SHP77 (cell line): ENCODE measurements at places on chromosomes 7 and 10.

GRCh38 chr10:114925587-114926586 lies 12.1 kb upstream of the TRUB1 start:
- no peak for DNase-seq

DNA sequence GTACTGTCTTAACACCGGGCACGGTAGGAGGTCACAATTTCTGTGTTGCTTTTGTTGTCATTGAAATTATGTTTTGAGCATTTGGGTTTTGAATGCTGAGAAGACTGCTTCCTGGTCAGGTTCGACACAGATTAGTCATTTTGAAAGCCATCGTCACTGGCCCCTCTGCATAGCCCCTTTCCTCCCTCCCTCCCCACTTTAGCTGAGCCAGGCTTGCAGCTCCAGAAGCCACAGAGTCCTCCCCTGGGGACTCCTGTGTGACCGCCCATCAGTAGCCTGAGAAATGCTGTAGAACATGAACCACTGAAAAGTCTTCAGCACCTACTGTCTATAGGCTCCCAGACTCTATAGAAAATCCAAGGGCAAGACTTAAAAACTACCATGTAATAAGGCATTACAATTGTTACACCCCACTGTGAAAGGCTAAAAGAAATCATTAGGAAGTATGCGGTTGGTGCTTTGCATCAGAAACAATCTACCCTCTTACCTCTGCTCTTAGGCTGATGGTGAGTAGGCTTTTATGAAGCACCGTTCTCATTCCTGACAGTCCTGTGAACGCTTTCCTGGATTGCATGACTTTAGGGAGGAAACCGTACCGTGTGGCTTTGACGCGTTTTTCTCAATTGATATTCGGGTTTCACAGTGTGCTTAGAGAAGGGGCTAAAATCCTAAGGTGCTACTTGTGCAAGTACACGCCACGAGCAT lies 24.8 kb downstream of the JCAD start:
- DNase-seq = no peak

GRCh38 chr7:155759740-155760430 lies 52.4 kb downstream of the SHH start:
- no peak for DNase-seq

GRCh38 chr7:98978672-98979071 lies 100.3 kb downstream of the TRRAP start:
- DNase-seq = no peak

DNA sequence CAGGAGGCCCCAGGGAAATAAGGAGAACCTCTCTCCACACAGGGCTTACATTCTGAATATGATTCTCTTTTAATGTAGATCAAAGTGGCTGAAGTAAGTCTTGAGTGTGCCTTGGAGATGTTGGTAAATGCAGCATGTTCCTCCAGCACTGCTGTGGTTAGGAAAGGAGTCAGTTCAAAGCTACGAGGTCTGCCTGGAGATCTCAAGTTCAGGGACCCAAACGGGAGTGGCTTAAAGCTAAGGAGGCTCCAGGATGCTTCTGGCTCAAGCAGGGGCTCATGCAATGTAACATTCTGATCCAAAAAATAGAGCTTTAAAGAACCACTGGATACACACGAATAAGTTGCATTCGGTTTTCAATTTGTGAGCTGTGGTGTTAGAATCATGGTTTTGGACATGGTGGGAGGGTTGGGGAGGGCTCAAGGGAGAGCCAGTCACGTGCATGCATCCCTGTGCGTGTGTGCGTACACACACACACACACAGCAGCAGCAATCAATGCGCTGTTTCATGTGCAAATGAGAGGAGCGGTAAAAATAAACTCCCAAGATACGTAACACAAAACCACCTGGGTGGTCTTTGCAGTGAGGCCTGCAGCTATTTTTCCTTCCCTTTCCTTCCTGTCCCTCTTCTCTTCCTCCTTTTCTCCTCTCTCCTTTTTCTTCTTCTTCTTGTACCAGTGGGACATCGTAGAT lies 70.5 kb downstream of the AOAH start:
- DNase-seq = no peak

GRCh38 chr10:6996431-6996830 lies 414.4 kb downstream of the SFMBT2 start:
- no peak for DNase-seq

DNA sequence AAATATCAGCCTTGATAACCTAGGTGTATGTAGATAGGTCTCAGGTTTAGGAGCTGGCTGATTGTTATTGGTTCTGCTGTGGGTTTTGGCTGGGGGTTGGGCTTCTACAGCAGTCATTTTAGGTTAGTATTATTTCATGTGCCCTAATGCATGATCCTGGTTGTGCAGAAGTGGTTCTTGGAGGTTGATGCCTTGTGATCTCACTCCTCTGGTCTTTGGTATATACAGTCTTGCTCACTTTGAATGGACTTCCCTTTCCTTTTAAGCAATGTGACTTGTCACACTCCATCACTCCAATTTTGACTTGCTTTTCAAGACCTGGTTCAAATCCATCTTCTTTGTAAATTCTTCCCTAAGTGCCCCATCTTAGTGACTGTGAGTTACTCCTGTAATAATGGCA lies 188.9 kb downstream of the LRMDA start:
- DNase-seq = no peak

GRCh38 chr7:19665399-19666008 lies 43.3 kb downstream of the POLR1F start:
- DNase-seq = peak; percentile 33

GRCh38 chr10:132876993-132877431 lies 65.4 kb downstream of the CFAP46 start:
- no peak for DNase-seq

GRCh38 chr10:51422311-51423120 lies 276.9 kb downstream of the CSTF2T start:
- DNase-seq = no peak

- no peak for DNase-seq
Observed at GRCh38 chr7:107387573-107388219, 82.2 kb upstream of the GPR22 start.

DNA sequence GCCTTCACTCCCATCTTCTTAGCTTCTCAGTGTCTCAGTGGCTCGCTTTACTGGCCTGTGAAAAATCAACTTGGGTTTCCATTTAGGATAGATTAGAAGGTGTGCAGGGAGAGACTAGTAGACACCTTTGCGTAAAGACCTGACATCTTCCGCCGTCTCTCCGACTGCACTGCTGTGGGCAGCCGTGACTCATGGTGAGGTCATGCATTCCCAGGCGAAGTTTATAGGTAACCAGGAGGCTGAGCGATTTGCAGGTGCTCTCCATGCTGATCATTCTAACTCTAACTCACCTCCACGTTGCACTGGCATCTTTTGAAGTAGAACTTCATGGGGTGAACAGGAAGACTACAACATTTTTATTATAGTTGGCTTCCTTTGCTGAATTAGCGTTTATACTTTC lies 68.0 kb upstream of the ZNF438 start:
- DNase-seq = no peak

DNA sequence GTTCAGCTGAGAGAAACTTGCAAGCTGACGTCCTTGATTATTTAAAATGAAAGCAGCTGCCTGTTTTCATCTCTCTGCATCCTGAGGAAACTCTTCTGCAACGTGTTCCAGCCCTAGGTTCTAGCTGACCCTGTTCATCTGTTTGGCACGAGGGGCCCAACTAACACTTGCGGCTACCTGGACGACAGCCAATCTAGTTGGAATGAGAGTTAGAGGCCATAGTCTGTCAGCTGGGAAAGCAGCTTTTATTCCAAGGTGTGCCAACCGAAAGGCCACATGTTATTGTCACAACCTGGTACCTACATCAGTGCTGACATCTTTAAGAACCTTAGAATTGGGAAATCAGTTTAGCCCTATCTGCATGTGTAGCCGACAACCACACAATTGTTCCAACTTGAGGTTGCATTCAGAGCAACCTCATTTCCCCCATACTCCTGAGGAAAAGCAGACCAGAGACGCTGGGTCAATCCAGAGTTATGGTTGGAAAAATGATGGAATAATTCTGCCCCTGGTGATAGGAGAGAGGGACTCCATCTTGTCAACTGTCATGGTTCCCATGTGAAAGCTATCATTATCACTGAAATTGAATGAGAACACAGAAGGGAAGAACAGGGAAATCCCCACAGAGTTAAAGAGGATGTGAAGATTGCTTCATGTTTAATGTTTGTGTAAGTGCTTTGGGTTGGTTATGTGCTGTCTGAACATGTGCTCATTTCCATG lies 121.6 kb downstream of the EGFR start:
- DNase-seq = no peak

GRCh38 chr7:42406358-42406757 lies 169.3 kb upstream of the GLI3 start:
- DNase-seq = no peak

DNA sequence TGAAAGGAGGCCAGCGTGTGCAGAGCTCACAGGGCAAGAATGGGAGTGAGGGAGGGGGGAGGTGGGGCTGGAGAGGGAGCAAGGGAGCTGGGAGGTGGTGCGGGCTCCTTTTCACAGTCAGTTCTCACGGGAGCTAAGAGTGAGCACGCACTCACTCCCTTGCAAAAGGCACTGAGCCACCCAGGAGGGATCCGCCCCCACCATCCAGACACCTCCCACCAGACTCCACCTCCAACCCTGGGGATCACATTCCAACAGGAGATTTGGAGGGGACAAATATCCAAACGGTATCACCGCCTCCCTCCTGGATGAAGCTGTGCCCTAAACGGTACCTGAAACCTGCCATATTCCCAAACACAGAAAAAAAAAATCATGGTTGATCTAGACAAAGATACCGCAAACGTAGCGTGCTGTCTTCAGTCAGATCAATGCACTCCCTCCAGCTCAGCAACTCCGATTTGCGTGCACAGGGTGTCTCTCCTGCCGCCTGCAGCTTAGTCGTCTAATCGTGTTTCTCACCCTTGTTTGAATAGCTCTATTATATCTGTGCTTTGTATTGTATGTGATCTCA lies 20.3 kb upstream of the PRKAG2 start:
- DNase-seq = no peak

- DNase-seq = no peak
Observed at GRCh38 chr10:132470410-132471124, 67.0 kb upstream of the INPP5A start.

GRCh38 chr7:76091506-76091905 lies 43.6 kb downstream of the MDH2 start:
- no peak for DNase-seq
